ENCODE measurements at places on chromosomes 12 and 14.

DNA sequence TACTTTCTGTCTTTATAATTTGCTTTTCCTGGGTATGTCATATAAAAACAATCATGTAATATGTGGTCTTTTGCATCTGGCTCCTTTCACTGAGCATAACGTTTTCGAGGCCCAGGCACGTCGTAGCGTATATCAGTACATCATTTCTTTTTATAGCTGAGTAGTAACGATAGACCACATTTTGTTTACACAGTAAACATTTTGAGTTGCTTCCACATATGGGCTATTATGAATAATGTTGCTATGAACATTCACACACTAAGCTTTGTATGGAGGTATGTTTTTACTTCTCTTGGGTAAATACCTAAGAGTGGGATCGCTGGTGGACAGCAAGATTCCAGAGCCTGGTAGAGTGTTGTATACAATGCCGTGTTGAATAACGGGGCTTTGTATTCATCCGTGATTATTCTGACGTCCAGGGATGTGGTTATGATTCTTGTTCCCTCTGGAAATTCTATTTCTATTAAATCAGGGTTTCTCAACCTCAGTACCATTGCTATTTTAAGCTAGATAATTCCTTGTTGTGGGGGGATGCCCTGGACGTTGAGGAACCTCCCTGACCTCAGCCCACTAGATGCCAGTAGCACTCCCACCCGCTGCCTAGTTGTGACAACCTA is 38.9 kb upstream of the CIT start:
- DNase-seq: no peak

- DNase-seq: no peak
Measured at GRCh38 chr12:9809338-9809737, 17.9 kb upstream of the KLRF1 start.

DNA sequence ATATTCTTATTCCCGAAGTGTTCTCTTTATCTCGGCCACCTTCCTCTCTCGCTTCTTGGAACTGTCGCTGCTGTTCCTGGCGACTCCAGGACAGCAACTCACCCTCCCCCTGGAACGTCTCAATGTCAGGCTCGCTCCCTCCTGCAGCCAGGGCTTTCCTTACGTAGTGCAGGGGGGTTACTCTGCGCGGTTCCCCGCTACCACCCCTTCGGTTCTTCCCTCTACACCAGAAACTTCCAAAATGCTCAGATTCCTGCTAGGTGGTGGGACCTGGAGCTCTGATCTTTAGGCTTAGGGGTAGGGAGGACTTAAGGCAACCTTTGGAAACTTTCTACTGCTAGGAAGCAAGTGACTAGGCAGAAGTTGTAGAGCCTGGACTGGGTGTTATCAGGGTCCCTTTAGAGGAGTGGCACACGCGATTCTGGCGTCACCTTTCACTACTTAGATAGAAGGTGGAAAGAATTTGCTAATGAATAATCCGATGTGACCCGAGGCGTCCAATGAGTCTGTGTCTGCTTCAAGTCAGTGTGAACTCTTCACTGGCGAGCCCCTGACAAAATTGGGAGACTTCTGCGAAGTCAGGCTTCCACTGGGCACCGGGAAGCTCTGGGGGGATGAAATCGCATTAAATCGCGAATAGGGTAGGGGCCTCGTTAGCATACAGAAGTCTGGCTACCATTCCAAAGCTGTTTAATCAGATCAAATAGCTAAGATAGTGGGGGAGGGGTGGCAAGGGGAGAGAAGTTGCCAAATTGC is 900 bp upstream of the DPF3 start:
- DNase-seq: no peak

GRCh38 chr12:89733579-89734201 is 25.1 kb upstream of the ATP2B1 start:
- no peak for DNase-seq

DNA sequence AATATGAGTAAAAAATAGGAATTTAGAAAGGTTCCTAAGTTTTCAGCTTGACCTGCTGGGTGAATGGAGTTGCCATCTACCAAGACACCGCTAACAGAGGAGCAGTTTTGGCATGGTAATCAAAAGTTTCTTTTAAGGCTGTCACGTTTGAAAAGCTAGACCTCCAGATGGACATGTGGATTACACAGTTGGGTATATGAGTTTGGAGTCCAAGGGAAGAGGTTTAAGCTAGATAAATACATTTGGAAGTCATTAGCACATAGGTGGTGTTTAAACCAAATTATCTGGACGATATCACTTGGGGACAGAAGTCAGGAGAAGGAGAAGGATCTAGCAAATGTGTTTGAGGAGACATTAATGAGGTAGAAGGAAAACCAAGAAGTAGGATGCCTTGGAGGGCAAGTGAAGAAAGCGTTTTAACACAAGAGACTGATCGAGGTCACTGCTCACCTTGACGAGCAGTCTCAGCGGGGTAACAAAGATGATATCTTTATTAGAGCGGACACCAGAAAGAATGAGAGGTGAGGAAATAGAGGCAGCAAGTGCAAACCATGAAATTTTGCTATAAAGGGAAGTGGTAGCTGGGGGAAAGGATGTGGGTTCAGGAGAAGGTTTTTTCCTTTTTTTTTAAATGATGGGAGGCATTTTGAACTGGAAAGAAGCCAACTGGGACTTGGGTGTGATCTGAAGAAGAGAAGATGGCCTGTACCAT is 17.6 kb downstream of the PNP start:
- no peak for DNase-seq

DNA sequence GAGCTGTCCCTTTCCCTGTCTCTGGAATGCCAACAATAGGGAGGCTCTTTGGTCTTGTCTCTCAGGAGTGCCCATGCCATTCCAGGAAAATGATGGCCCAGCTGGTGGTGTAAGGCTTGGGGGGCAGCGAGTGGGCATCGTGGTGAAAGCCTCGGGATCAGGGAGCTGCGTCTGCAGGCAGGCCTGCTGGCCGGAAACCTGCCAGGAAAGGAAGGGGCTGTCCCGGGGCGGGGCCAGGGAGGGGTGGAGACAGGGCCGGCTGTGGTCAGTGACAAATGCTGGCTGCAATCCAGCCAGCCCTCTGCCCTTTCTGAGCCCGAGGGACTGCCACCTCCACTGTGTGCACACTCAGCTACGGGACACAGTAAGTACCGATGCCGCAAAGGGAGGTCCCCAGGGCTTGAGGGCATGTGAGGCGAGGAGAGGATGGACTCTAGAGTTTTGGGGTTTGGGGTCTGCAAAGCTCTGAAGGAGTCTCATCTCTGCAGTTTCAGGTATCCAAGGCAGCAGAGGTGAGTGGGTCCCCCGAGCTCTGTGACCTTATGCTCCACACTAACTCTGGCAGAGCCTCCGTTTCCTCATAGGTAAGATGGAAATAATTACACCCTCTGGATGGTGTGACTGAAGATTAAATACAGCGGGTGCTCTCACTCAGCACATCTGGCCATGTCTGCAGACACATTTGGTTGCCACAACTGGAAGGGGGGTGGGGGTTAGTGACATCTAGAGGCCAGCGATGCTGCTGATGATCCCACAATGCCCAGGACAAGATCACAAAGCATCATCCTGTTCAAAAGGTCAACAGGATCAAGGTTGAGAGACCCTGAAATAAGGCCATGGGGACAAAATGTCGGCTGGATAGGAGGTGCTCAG is at the start of gene SERPINA5:
Gene SERPINA5, plus strand, starts transcription at position 300 of the 873 bp plus-strand sequence. CDS start 5,937 bp downstream, outside the sequence.
- DNase-seq: no peak

DNA sequence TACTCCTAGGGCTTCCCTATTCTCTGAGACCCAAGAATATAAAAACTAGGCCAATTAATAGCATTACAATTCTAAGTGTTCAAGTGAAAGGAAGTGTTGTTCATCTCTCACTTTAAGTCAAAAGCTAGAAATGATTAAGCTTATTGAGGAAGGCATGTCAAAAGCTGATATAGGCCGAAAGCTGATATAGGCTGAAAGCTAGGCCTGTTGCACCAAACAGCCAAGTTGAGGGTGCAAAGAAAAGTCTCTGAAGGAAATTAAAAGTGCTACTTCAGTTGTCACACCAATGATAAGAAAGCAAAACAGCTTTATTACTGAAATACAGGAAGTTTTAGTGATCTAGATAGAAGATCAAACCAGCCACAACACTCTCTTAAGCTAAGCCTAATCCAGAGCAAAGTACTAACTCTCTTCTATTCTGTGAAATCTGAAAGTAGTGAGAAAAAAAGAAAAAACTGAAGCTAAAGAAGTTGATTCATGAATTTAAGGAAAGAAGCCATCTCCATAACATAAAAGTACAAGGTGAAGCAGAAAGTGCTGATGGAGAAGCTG is 68.9 kb downstream of the SLC6A15 start:
- no peak for DNase-seq

GRCh38 chr14:66359500-66359899 is 126.7 kb upstream of the CCDC196 start:
- no peak for DNase-seq

DNA sequence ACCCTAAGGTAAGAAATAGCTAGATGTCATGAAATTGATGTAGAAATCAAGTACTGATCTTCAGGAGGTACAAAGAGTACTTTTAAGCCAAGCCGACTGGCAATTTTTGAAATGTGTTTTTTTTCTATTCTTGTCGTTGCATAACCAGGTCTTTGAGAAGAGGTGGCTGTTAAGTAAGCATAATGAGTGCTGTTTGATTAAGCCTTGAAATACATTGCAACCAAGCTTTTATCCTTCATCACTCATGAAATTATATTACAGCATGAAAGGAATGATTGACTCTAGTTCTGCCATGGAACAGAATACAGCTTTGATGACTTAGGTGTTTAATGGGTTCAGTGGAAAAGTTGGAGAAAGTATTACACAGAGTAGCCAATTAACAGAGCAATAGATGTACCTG is 1720.2 kb upstream of the SEL1L start:
- no peak for DNase-seq

GRCh38 chr12:116629480-116629879 is 70.3 kb downstream of the MAP1LC3B2 start:
- no peak for DNase-seq

- DNase-seq: no peak
Measured at GRCh38 chr14:51490205-51490604, 161.5 kb upstream of the FRMD6 start.

DNA sequence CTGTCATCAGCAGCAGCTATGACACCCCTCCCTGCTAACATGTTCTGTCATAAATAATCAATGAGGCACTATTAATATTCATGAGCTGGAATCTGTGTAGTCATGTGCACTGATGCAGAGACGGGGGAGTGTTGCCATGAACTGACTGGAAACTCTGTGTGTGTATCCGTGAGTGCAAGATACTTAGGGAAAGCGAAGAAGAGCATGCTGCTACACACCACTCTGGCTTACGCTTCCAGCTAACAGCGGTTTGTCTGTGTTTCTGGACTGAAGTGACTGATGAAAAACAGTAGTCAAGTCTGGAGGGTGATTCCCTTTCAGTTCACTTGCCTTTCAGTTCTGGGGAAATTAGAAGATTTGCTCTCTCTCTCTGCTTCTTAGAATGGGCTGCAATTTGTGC is 249.4 kb downstream of the PDZRN4 start:
- no peak for DNase-seq

DNA sequence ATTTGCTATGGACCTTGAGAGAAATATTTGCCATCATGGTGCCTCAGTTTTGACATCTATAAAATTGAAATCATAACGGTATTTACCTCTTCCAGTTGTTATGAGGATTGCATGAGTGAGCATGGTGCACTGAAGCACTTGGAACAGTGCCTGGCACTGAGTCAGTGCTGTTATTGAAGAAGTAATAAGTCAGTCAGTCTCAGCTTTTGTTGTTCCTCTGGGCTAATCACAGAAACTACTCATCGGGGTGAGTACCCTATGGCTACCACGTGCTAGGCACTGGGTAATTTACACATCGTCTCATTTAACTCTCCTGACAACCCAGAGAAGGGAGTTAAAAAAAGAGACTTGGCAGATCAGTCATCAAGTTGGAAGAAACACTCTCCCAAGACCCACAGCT is 159.5 kb upstream of the NRXN3 start:
- DNase-seq: no peak

DNA sequence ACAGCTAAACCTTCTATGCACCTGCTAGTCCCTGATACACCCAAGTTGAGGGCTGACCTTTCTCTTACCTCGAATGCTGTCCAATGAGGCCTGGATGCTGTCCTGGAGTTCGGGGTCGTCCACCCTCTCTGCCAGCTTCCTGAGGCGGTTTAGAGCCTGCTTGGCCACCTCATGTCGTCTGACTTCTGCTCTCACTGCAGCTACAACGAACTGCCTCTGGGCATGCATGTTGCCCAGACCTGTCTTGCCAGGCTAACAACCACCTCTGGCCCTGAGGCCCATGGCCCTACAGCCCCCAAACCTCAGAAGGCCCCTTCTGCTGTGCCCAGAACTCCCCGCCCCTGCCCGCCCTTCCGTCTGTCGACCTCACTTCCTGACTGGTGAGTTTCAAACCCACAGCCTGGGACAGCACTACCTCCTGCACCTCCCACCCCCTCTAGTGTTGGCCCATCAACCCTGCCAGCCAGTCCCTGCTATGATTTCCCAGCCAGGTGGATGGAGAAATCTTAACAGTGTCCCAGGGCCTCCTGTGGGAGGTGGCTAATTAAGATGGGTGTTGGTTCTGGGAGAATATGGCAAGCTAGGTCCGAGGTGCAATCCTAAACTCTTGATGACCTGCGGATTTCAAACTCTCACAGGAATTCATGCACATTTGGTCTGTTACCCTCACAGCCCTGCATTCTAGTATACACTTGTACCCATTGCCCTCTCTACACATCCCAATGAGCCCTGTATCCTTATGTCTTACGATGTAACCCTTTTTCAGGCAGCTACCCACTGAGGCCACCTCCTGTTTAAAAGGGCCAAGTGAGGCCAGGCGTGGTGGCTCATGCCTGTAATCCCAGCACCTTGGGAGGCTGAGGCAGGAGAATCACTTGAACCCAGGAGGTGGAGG is 2.7 kb upstream of the TSPAN31 start:
- no peak for DNase-seq

GRCh38 chr12:55651299-55651683 is 14.6 kb downstream of the OR10P1 start:
- no peak for DNase-seq

- DNase-seq: no peak
Measured at GRCh38 chr12:45989287-45989686, 1.1 kb downstream of the SCAF11 start.

- DNase-seq: no peak
Measured at GRCh38 chr14:39617537-39617936, 185.3 kb upstream of the FBXO33 start.

GRCh38 chr12:27602516-27602915 is 78.5 kb downstream of the PPFIBP1 start:
- DNase-seq: no peak

DNA sequence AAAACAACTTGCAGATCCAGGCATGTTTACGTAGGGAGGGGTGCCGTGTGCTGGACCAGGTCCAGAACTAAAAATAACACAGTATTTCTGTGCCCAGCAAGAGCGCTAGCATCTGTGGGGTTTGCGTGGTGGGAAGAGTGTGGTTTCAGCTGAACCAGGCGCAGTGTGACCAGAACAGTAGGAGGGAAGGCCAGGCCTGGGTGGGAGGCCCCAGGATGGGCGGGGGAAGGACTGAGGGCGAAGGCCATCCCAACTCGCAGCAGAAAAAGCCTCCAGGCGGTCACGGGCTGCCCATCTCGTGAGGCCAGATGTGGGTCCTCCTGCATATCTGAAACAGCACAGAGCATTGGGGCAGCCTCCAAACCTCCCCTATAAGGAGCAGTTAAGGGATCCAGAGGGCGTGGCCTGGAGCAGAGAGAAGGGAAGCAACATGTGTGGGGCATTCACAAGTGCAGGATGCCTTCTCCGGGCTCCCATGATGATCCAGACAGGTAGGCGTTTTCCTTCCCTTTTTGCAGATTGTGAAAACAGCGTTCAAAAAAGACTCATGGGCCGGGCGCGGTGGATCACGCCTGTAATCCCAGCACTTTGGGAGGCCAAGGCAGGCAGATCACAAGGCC is 17.8 kb upstream of the CD9 start:
- DNase-seq: no peak

GRCh38 chr12:120136093-120136770 is 19.7 kb upstream of the RAB35 start:
- DNase-seq: no peak

Data from progenitor cell of endocrine pancreas (in vitro differentiated cells).